ENCODE measurements at places on chromosomes 6 and 20.

DNA sequence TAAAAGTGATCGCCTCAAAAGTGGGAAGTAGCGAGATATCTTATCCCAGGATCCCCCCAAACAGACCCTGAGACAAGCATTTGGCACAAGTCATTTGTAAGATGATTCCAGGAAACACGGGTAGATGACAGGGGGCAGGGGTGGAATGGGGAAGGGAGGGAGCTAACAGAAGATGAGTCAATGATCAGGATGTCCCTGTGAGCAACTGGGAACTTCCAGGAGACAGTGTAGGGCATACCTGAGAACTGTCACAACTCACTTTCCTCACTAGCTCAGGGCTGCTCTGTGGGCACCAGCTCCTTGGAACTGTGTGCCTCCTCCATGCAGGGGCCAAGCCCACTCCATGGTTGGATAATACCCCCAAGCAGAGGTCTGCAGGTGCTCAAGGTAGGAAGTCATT lies 38.5 kb upstream of the VSX1 start:
- H3K4me3 ChIP-seq, result no peak overlapping the region
- H3K4me1 ChIP-seq, result peaks cover 16% of the 10 kb centered on the region
- H3K27me3 ChIP-seq, result peaks cover 2% of the 10 kb centered on the region
- DNase-seq, result peak; percentile 41
- H3K36me3 ChIP-seq, result no peaks in the 10 kb centered on the region

- no peak overlapping the region for H3K4me3 ChIP-seq
- H3K27me3 ChIP-seq, result no peaks in the 10 kb centered on the region
- H3K4me1 ChIP-seq, result peaks cover 25% of the 10 kb centered on the region
- H3K27ac ChIP-seq, result peak overlapping the region; percentile 75
- DNase-seq, result peak; percentile 72
These were observed 69.4 kb downstream of the CPNE5 start for GRCh38 chr6:36769676-36770499.

DNA sequence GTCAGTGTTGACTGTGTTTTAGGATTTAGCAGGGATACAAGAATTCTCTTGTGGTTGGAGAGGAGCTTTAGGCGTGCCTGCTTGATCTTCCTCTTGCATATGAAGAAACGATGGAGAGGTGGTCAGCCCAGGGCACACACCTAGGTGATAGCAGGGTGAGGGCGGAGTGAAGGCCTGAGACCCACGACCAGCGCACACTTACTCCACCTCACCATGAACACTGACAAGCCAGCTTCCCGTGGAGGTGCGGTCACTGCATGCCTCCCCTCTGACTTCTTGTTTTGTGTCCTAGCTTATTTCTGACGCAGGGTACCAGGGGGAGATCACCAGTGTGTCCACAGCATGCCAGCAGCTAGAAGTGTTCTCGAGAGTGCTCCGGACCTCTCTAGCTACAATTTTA lies 8.1 kb downstream of the NELFCD start:
- H3K4me1 ChIP-seq, result peaks cover 9% of the 10 kb centered on the region
- H3K36me3 ChIP-seq, result peaks cover 85% of the 10 kb centered on the region
- no peak overlapping the region for H3K4me3 ChIP-seq
- H3K27ac ChIP-seq, result no peak overlapping the region
- DNase-seq, result no peak
- no peaks in the 10 kb centered on the region for H3K27me3 ChIP-seq

DNA sequence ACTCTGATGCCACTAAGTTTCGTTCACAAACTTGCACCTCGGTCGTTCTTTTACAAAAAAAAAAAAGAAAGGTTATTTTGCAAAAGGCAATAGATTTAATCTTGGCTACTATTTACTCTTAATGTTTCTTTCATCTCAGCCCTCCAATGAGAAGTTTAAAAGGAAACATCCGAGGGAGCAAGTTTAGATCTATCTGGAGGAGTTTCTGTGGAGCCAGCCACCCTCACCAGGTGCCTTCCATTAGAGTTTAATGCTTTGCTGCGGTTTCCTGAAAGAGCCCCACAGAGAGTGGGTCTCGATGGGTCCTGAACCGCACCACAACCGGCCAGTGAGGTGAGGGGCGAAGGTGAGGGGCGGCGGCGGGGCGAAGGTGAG lies 632 bp downstream of the PRKN start:
- H3K27me3 ChIP-seq, result no peaks in the 10 kb centered on the region
- peak overlapping the region; percentile 82 for H3K4me3 ChIP-seq
- no peaks in the 10 kb centered on the region for H3K36me3 ChIP-seq
- H3K27ac ChIP-seq, result no peak overlapping the region
